ENCODE measurements at places on chromosomes 5 and 9. TPM values are rescaled to one million over a fixed set of nuclear protein-coding genes. Genes with fewer than 3 reads are reported as not detected.

Gene PCDHA4
- not detected for total RNA-seq

Gene SLC23A1
- total RNA-seq, result not detected

Gene TEK
- total RNA-seq, result under 0.01 TPM

Gene INSL4
- not detected for total RNA-seq

Gene LRRC19
- not detected for total RNA-seq

Data from mononuclear cell (primary cell).